ENCODE measurements at places on chromosomes 1 and 21. TPM values are rescaled to one million over a fixed set of nuclear protein-coding genes. Genes with fewer than 3 reads are reported as not detected.

The TDRD5 gene
- not detected for total RNA-seq

The SHC1 gene
- 450 TPM for total RNA-seq

The CORT gene
- 0.29 TPM for total RNA-seq

The FMO5 gene
- 0.21 TPM for total RNA-seq

The CAMK2N1 gene
- 50.7 TPM for total RNA-seq

The SHISAL2A gene
- not detected for total RNA-seq

The IFI44L gene
- 0.32 TPM for total RNA-seq

The NT5C1A gene
- not detected for total RNA-seq

The MATN1 gene
- total RNA-seq = not detected

DNA sequence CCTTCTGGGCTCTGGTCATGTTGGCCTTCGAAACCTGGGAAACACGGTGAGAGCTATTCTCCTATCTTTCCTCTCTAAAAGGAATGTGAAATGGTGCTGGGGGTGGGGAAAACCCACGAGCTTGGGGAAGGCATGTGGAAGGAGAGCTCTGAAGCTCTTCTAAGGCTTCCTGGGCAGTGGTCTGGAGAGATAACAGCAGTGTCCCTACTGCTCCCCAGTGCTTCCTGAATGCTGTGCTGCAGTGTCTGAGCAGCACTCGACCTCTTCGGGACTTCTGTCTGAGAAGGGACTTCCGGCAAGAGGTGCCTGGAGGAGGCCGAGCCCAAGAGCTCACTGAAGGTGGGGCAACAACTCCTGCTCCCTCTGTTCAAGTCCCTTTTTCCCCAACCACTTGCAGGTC is 2.8 kb downstream of the USP21 start:
- DNase-seq = no peak

DNA sequence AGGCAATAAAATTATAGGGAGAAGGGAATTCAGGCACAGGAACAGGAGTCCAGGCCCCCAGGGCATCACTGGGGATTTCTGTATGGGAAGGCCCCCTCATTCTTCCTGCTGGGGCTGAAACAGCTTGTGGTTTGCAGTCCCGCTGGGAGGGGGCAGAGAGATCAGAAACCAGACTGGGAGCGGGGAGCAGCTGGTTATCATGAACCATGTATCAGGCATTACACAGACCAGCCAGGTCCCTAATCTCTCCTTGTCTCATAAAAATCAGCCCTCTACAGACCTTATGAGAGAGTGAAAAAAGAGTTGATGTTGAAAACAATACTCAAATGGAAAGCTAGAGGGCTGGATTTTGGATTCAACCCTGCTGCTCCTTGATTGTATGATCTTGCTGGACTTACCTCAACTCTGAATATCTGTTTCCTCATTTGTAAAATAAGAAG is 93.4 kb upstream of the F3 start:
- no peak for DNase-seq

GRCh38 chr1:7726623-7727022 is 44.5 kb upstream of the VAMP3 start:
- no peak for DNase-seq

DNA sequence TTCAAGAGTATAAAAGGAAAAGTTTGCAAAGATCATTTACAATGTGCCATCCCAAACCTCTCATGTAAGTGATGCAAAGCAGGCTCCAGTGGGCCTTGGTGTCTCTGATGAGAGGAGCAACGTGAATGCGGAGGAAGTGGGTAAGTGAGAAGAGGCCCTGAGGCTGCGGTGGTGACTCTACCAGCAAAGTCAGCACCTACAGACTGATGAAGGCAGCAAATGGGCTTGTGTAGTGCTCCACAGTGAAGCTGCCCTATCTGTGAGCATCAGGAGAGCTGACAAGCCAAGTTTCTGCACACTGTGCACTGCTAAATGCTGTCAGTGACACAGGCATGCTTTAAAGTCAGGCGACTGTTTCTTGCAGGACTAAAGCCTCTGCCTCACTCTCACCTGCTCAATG is 15.6 kb upstream of the RAP1A start:
- no peak for DNase-seq

- no peak for DNase-seq
Measured at GRCh38 chr1:108653431-108654105, 7.3 kb downstream of the HENMT1 start.

DNA sequence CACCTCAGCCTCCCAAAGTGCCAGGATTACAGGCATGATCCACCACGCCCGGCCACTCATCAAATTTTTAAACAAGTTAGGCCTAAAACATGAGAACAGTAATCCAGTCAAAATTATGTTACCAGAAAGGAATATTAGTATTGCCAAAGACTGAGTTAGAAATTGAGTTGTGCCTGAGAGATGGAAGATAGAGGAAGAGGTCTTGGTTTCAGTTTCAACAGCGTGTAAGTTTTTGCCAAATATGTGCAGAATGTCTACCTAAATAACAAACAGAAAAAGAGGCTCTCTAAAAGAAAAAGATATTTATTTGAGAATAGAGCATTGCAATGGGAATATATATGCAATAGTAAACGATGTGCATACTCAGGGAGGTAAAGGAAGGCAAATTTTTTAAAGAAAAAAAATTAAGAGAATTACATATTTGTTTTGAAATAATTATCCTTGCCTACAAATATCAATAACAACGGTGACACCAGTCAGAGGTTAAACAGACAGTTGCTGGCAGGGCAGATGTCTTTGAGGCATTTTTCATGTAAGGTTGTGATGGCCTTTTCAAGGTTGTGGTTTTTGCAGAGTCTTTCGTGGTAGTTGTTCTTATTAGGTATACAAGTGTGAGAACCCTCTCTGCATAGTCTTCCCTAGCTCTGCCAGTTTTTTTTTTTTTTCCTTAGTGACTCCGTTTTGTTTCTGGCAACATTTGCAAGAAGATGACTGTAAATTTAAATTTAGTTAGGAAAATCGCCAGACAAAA is 2.2 kb upstream of the CD1B start:
- no peak for DNase-seq

DNA sequence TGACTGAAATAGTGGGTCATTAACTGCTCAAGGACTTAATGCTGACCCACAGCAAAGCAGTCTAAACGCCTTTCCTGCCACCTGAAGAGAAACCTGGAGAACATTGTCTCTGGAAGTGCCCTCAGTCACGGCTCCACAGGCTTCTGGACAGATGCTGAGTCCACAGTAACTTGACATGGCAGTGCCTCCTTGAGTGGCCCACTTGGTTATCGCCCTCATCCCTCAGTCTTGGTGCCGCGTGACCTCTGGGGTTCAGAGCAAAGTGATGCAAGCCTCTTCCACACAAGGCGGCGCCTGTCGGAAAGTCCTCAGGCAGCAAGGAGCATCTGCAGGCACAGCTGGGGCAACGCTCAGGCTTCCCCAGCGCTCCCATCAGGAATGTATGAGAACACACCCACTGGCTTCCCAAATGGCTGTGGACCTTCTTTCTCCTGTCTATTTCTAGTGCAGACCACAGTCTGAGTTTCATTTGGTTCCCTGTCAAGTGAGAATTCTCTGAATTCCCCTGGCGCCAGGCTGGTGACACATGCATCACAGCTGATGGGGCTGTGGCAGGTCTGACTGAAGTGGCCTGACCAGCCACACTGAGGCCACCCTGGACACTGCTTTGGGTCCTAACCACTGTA is 13.0 kb upstream of the ANGPTL7 start:
- peak; percentile 7 for DNase-seq

DNA sequence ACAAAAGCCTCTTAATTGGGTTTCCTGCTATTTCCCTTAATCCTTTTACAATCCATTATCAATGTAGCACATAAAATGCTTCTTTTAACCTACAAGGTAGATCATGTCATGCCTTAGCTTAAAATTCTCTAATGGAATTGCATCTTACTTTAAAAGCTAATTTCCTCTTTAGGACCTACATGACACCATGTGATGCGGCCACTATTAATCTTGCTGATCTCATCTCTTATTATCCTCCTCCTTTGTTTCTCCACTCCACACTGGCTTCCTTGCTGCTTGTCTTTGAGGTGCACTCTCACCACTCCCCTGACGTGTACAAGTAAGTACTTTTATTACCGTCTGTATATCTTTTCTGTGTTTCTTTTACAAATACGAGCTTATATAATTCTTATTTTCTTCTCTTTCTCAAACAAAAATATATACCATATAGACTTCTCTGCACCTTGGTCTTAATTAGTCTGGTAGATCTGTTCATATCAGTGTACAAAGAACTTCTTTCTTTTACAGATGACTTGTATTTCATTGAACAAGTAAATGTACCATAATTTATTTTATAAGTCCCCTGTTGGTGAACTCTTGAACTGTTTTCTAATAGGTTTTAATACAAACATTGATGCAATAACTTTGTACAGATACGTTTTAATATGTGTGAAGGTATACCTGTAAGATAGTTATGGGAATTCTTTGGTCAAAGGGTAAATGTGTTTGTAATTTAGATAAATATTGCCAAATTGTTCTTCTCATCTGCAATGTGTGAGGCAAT is 28.2 kb downstream of the GPR88 start:
- DNase-seq = no peak

GRCh38 chr1:77064246-77064645 is 155.0 kb downstream of the PIGK start:
- DNase-seq = no peak

- DNase-seq = no peak
Measured at GRCh38 chr1:229537894-229538293, 20.6 kb downstream of the ABCB10 start.

DNA sequence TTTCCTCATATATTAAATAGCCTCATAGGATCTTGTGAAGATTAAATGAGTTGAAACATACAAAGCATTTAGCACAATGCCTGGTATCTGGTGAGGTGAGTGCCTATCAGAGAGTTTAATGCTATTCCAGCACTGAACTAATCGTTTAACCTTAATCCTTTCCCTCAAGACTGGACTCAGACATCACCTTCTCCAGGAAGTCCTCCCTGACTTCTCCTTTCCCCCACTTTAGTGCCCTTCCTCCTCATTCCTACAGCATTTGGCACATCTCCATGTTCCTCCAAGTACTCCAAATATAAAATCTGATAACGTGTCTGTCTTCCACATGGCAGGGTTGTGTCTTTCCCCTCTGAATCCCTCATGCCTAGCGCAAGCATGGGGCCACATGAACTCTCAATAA is 59.8 kb downstream of the ZSCAN20 start:
- DNase-seq = no peak

- no peak for DNase-seq
Measured at GRCh38 chr21:33059380-33059841, 10.5 kb upstream of the OLIG1 start.

- no peak for DNase-seq
Measured at GRCh38 chr1:85245891-85246290, 13.6 kb downstream of the C1orf52 start.

Data from HFFc6 (cell line).